ENCODE measurements at places on chromosomes 12 and 14. TPM values are rescaled to one million over a fixed set of nuclear protein-coding genes. Genes with fewer than 3 reads are reported as not detected.

- DNase-seq, result no peak
- no peaks in the 10 kb centered on the region for H3K27me3 ChIP-seq
- no peak within 1 kb of the TSS for H3K27ac ChIP-seq
- no peaks in the 10 kb centered on the region for H3K36me3 ChIP-seq
Observed at GRCh38 chr12:8822298-8822697, at the start of gene A2ML1. A2ML1 (plus strand) TSS chr12:8822621; CDS start chr12:8822652, 31 bp downstream.

- DNase-seq, result no peak
- no peak overlapping the region for H3K27ac ChIP-seq
- no peaks in the 10 kb centered on the region for H3K27me3 ChIP-seq
- no peaks in the 10 kb centered on the region for H3K36me3 ChIP-seq
- no peak overlapping the region for H3K4me3 ChIP-seq
- no peaks in the 10 kb centered on the region for H3K4me1 ChIP-seq
Observed at GRCh38 chr12:120343692-120344091, 16.1 kb upstream of the PLA2G1B start.

DNA sequence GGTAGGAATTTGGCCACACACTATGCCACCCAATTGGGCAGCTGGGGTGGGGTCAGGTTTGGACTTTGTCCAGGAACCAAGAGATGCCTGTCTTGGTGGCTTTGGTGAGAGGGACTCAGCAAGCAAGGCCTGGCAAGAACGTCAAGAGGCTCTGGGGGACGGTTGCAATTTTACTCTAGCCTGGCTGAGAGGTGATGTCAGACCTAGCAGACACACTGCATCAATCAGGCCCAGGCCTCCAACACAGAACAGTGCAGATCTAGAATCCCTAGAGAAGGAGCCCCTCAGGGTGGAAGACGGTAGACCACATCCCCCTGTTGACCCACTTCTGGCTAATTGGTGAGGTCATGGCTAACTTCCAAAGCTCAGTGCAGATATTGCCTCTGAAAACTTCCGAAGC is 1.6 kb upstream of the UNC119B start:
- no peak for DNase-seq
- peaks cover 9% of the 10 kb centered on the region for H3K4me1 ChIP-seq
- H3K27ac ChIP-seq, result no peak overlapping the region
- no peak overlapping the region for H3K4me3 ChIP-seq

Gene KCNJ8
- total RNA-seq, result 88.7 TPM

- no peak overlapping the region for H3K4me3 ChIP-seq
- peak overlapping the region; percentile 20 for H3K27ac ChIP-seq
- no peaks in the 10 kb centered on the region for H3K27me3 ChIP-seq
- no peak for DNase-seq
- no peaks in the 10 kb centered on the region for H3K4me1 ChIP-seq
Observed at GRCh38 chr12:111436811-111437210, 31.1 kb downstream of the SH2B3 start.

DNA sequence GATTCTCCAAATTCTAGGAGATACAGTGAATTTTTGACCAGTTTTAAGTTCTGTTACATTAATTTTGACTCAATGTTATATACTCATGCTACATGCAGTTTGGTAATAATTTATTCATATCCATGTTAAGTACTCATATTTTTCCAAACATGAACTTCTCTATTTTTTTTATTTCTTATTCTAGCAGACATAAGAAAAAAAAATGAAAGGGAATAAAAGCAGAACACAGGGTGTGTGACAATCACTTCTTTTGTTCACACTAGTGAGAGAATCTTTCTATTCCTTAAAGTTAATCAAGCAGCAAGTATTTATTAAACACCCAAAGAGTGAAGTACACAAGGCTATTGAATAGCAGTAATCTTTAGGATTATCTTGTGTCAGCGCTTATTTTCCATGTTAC is 171.1 kb upstream of the ATP2B1 start:
- H3K36me3 ChIP-seq, result no peaks in the 10 kb centered on the region
- no peaks in the 10 kb centered on the region for H3K4me1 ChIP-seq
- H3K27me3 ChIP-seq, result no peaks in the 10 kb centered on the region

- H3K4me1 ChIP-seq, result no peaks in the 10 kb centered on the region
- H3K27me3 ChIP-seq, result no peaks in the 10 kb centered on the region
- H3K4me3 ChIP-seq, result no peak overlapping the region
- H3K36me3 ChIP-seq, result no peaks in the 10 kb centered on the region
- no peak overlapping the region for H3K27ac ChIP-seq
Observed at GRCh38 chr14:21868442-21869046, 194.9 kb upstream of the OR4E1 start.

Gene FBRSL1
- 90.3 TPM for total RNA-seq
